ENCODE measurements at places on chromosomes 13 and 19.
A peak's percentile ranks its signal among the peaks of the same experiment; 100 is the strongest.

DNA sequence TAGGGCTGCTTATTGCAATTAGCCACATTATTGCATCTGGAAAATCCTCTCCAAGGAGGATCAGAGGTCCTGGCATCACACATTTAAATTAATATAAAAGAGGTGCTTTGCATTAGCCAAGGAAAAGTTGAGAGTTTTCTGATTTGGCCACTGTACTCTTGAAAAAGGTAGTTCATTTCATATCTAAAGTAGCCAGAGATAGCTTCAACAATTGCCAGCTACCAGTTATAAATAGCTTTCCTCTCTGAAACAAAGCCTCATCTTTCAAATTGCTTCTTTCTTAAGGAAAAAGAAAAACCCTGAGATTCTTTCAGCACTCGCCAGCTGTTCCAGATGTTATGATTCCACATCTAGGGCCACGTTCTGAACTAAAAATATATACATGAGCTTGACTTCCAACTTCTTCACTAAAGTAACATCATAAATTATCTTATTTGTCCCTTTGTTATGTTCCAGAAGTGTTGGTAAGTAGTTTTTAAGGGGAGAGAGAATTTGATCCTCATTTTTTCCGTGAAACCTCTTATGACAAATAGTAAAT lies 69.6 kb downstream of the ERCC5 start:
- DNase-seq: no peak

DNA sequence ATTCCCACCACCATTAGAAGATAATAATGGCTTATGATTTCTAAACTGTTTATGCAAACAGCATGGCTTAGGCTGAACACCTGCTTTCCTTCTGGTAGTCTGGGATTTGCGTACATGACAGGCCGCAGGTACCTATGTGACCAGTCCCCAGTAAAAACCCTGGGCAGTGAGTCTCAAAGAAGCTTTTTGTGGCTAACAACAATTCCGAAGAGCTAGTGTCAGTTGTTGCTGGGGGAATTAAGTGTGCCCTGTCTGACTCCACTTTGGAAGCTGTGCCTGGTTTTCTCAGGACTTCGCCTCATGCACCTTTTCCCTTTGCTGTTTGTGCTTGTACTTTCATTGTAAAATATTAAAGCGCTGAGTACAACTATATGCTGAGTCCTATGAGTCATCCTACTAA lies 250.2 kb upstream of the MIR17HG start:
- DNase-seq: no peak

DNA sequence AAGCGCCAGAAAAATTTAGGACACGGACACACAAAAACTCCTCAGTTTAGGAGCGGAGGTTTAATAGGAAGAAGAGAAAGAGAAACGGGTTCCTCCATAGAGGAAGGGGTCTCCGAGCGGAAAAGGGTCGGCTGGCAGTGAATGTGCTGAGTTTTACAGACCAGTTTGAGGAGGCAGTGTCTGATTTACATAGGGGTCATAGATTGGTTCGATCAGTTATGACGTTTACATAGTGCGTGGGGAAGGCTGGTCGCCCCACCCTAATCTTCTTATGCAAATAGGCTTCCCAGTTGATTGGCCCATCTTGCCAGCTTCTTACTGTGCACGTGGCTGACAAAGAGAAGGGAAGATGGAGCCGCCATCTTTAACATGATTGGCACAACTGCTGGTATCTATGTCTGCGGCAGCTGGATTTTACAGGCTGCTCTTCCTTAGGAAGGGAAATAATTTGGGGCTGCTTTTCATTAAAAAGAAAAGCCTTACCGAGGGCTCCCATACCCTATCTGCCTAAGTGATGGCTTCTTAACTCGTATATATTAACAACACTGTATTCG lies 1.2 kb upstream of the ZNF225 start:
- DNase-seq: peak; percentile 67

GRCh38 chr19:33257828-33258227 lies 32.2 kb upstream of the SLC7A10 start:
- DNase-seq: no peak

GRCh38 chr13:108752276-108752675 lies 122.9 kb downstream of the MYO16 start:
- DNase-seq: no peak

DNA sequence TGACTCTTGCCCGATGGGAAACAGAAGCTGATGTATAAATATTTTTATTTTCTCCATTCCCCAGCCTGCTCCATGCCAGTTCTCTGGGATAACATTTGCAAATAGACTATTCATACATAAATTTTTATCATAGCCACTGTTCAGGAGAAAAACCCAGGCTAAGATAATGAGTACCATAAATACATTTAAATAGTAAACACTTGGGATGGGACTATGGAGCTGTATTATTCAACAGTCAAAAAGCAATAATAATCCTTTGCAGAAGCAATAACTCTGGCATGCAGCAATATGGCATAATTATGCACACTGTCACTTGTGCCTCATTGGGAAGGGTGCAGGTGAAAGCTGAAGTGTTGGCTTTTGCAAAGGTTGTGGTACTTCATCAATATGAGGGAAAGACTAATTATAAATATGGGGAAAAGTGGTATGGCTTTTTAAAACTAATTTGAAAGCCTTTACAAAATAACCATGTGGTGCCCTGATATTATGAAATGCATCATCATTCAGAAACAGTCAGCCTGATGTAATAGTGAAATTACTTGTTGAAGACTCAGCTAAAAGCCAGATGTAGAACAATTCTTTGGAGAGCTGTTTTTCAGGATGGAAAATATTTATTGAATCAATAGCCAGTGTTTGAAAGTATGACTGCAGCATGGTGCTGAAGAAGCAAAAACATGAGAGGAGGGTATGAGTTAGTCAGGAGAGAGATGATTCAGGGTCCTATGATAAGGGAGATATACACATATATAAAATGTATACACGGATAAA lies 2476.7 kb downstream of the PCDH9 start:
- DNase-seq: no peak
